ENCODE measurements at places on chromosomes 4 and X. TPM values are rescaled to one million over a fixed set of nuclear protein-coding genes. Genes with fewer than 3 reads are reported as not detected.

WDR17 gene
- total RNA-seq: 2.0 TPM

DNA sequence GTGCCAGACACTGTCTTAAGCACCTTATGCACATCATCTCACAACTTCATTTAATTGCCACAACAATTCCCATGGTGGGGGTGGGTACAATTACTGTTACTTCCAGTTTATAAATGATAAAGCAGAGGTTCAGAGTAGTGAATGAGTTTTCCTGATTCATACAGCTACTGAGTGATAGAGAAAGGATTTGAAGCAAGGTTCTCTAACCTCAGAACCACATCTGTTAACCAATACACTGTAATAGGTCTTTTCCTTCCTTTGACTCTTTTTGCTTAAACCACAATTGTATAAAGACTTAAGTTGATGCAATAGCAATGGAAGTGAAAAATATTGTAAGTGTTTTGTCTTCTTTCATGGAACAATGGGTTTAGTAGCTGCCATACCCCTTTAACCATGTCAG lies 43.5 kb upstream of the PAK3 start:
- no peak for DNase-seq

GRCh38 chr4:185853841-185854240 lies 41.8 kb upstream of the SORBS2 start:
- no peak for DNase-seq

STATH gene
- not detected for total RNA-seq

- no peak for DNase-seq
Observed at GRCh38 chr4:17580969-17581368, 4.0 kb downstream of the LAP3 start.

DNA sequence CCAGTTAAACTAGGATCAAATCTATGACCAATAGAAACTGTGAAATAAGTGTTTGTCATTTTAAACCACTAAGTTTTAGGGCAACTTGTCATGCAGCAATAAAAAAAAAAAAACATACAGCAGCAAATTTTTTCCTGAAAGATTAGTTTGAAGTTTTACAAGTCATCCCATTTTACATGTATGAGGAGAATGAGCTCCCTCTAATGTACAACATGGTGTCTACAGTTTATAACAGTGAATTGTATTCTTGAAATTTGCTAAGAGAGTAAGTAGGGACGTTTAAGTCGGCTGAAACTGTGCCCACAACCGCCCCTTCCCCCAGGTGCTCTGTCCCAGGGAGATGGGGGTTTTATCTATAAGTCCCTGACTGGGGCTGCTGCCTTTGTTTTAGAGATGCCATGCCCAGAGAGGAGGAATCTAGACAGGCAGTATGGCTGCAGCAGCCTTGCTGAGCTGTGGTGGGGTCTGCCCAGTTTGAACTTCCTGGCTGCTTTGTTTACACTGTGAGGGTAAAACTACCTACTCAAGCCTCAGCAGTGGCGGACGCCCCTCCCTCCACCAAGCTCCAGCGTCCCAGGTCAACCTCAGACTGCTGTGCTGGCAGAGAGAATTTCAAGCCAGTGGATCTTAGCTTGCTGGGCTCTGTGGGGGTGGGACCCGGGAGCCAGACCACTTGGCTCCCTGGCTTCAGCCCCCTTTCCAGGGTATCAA lies 499.3 kb upstream of the CT83 start:
- no peak for DNase-seq

DUSP9 gene
- 0.74 TPM for total RNA-seq

GRCh38 chr4:70298051-70298450 lies 36.7 kb upstream of the CABS1 start:
- no peak for DNase-seq

DNA sequence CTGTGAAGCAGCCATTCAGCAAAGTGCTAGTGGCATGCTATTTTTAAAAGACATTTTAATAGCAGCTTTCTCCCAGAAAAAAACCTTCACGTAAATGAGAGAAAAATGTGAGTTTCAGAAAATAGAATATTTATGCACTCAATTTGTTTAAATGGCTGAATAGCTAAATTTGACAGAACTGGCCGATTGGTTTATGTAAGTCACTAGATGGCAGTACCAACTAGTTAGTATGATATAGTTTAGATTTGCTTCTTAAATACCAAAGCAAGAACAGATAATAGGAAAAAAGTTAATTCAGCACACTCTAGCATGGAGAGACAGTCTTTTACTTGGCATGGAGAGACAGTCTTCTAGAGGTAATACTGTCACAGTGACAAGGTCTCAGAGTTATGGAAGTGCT lies 250.1 kb downstream of the SNCA start:
- DNase-seq: no peak

DNA sequence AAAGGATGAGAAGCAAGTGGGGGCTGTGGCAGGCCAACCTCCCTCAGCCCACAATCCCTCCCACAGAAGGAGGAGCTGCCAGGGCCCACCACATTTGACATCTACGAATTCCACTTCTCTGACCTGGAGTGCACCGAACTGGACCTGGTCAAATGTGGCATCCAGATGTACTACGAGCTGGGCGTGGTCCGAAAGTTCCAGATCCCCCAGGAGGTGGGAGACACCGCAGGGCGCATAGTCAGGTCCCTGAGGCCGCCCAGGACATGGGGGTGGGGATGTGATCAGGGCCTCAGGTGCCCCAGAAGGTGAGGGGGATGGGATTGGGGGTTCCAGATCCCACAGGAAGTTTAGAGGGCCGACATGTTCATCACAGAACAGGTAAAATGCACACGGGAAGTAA lies 13.7 kb downstream of the ATP5ME start:
- no peak for DNase-seq

DNA sequence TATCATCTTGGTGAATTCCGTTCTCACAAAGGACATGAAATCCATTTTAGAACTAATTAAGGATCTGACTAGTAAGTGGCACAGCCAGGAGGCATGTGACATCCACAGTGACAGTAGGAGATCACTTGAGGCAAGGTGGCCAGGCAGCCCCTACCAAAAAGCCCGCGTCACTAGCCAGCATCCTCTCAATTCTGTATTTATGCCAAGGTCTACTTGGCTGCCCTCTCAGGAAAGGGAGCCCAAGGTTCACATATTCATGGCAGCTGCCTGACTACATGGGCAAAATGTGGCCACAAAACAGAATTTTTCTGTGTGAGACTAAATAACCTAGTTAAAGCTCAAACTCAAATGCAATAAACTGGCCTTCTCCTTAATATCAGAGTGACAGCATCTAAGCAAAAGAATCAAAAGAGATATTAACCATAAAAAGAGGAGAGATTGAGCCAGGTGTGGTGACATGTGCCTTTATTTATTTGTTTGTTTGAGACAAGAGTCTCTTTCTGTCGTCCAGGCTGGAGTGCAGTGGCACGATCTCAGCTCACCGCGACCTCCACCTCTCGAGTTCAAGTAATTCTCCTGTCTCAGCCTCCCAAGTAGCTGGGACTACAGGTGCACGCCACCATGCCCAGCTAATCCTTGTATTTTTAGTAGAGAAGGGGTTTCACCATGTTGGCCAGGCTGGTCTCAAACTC lies 51.5 kb downstream of the SLC9A7 start:
- no peak for DNase-seq

DNA sequence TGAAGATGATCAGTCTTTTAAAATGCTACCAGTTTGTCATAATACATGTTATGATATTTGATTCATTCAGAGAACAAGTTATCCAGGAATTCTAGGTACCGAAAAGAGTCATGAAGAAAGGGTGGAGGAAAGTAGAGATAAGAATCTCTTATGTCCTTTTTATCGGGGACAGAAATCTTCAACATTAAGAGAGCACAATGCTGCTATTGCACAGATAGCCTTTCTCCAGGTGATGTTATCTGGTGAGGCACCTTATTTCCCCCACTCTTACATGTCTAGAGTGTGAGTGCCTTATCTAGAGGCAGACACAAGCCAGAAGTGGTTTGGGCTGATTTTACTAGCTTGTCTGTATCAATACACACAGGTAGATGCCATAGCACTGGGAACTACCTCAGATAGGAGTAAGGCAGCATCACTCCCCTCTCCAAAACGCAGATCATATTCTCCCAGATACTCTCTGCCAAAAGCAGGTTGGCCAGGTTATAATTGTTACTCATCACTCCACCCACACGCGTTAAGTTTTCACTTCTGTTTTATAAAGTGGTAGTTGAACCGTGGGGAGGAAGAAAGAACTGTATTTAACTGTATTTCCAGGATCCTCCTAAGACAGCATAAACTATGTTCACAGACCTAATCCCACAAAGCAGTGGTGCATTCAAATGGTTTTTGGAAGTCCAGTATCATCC lies 38.4 kb downstream of the AREG start:
- DNase-seq: no peak

GRCh38 chrX:40866893-40867292 lies 131.6 kb upstream of the MED14 start:
- DNase-seq: no peak

DNA sequence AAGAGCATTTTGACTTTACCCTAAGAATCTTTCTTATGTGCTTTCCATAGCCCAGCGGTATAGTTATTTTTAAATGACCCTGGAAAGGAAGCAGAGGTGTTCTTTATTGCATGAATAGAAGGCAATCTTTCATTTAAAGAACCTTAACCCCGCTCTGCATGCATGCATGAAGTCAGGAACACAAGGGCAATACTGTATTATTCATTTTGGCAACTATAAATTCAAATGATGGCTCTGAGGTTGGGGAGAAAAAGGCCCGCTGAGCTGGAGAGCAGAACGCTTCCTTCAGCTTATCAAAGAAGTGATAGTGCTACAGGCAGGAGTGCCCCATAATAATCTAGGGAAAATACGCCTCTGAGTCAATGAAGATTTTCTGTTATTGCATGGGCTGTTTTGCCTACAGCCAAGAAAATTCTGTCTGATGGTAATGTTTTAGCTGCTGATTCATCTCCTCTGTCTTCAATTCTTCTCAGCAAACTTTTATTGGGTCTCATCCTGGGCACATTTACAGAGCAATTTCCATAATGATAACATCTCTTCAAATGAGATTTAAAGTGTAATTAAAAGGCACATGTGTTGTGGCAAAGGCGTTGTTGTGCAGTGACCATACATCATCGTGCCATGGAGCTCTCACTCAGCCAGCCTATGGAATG lies 452.2 kb upstream of the FTHL17 start:
- no peak for DNase-seq

SH3RF1 gene
- 16.0 TPM for total RNA-seq

GRCh38 chr4:7052923-7053715 lies 9.9 kb downstream of the TADA2B start:
- no peak for DNase-seq

DNA sequence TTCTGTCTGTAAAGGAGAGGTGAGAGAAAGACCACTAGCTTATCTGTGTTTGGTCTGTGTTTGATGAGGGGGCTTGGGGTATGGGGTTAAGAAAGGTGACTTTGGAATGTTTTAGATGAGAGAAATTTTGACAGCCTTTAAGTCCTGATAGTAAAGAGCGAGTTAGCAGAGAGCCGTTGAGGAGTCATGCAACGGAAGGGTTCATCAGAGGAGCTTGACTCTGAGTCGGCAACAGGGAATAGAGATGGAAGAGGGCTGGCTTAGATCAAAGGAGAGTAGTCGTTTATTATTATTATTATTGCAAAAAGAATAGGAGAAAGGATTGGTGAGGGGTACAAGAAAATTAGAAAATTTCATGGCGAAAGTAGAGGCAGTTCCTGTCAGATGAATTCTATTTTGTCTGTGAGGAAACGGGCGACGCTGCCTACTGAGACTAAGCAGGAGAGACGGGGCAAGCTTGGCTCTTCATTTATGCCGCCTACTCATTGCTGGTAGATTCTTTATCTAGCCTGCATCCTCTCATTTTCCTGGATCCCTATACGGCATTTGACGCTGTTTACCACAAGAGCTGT lies 473 bp upstream of the VAMP7 start:
- DNase-seq: no peak

GRCh38 chr4:104394406-104395167 lies 100.1 kb downstream of the CXXC4 start:
- no peak for DNase-seq

NBDY gene
- total RNA-seq: 13.8 TPM

- DNase-seq: no peak
Observed at GRCh38 chrX:10086676-10087075, 70.1 kb upstream of the CLCN4 start.

ERVMER34-1 gene
- total RNA-seq: 2.7 TPM

GRCh38 chr4:95091272-95091671 lies 333.5 kb downstream of the BMPR1B start:
- no peak for DNase-seq

DNA sequence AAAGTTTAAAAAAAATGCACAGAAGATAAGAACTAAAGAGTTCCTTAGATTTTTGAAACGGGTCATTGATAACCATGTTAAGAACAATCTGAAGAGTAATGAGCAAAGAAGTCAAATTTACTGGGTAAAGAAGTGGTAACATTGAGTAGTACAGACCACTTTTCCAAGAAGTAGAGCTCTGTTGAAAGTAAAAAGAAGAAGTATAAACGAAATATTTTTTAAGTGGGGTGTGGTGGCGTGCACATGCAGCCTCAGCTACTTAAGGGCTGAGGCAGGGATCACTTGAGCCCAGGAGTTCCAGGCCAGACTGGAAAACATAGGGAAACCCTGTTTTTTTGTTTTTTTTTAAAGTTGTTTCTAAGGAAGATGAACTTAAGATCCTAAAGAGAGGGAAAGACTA lies 68.5 kb downstream of the UBA6 start:
- no peak for DNase-seq

DNA sequence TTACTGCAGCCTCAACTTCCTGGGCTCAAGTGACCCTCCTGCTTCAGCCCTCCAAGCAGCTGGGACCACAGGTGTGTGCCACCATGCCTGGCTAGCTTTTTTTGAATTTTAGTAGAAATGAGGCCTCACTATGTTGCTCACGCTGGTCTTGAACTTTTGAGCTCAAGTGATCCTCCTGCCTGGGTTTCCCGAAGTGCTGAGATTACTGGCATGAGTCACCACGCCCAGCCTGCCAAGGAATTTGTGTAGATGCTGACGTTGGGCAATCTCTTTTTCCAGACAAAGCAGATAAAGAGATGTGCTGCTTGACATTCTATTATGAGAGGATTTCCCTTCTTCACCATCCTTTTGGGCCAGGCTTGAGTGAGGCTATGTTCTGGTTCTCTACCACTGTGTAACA lies 254.5 kb upstream of the RPS6KA3 start:
- DNase-seq: no peak

- DNase-seq: no peak
Observed at GRCh38 chr4:147057611-147058190, 112.0 kb upstream of the TTC29 start.

FAAH2 gene
- total RNA-seq: 10.6 TPM

- DNase-seq: no peak
Observed at GRCh38 chrX:39309721-39310152, 508.5 kb downstream of the MID1IP1 start.

DCAF4L1 gene
- not detected for total RNA-seq

- no peak for DNase-seq
Observed at GRCh38 chr4:157882901-157883300, 289.9 kb downstream of the GASK1B start.

GRCh38 chrX:153455571-153455970 lies 9.7 kb upstream of the TREX2 start:
- no peak for DNase-seq

- no peak for DNase-seq
Observed at GRCh38 chr4:1241466-1241935, 7.4 kb downstream of the CTBP1 start.

GRCh38 chr4:34845926-34846325 lies 1398.4 kb downstream of the ARAP2 start:
- no peak for DNase-seq

- DNase-seq: no peak
Observed at GRCh38 chr4:162837679-162838078, 329.0 kb downstream of the NAF1 start.

- no peak for DNase-seq
Observed at GRCh38 chr4:150237110-150237872, 159.0 kb downstream of the DCLK2 start.

All from vagina (tissue), 2 donors.